ENCODE measurements at places on chromosomes 5 and 9.

- no peak for DNase-seq
These were observed 10.5 kb downstream of the LNPEP start for GRCh38 chr5:96946381-96946780.

GRCh38 chr9:108865037-108865436 is 3.0 kb downstream of the ACTL7A start:
- DNase-seq: no peak

GRCh38 chr5:108181975-108182374 is 199.9 kb downstream of the FBXL17 start:
- DNase-seq: no peak

DNA sequence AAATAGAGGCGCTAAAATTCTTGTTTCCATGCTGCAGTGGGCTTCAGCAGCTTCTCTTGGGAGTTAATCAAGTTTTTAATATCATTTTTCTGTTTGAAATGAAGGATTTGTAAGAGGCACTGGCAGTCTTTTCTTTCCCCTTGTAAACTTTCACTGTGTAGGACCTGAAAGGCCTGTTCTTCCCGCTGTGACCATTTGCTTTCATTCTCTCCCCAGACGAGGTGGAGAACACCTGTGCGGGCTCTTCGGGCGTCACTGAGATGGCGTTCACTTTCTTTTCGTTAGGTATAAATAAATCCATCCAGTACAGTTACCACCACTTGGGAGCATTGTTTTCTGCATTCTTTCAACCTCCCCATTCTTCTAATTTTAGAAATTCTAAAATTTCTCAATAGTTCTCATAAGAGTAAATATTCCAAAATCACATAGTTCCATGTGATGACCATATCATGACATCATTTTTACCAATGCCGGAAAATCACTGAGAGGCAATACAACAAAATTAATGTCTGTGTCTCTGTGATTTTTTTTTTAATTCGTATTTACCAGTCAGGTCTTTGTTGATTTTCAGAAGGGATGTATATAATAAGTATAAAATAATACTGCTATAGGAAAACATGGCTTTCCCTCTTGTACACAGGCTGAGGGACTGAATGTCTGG is 131.7 kb upstream of the ICE1 start:
- no peak for DNase-seq

GRCh38 chr5:40464511-40464910 is 215.2 kb upstream of the PTGER4 start:
- no peak for DNase-seq

- no peak for DNase-seq
These were observed 474.2 kb downstream of the PRELID2 start for GRCh38 chr5:145360936-145361335.

Measured in activated CD4-positive, alpha-beta T cell treated with anti-CD3 and anti-CD28 coated beads, Interleukin-2, Interleukin-6, amounts not matched to agents 100 ng/mL and 50 ng/mL, durations not matched to agents 16 hours and 8 hours (primary cell).